Esophagus muscularis mucosa (tissue), 4 donors: ENCODE measurements at places on chromosomes 1 and 21. TPM values are rescaled to one million over a fixed set of nuclear protein-coding genes. Genes with fewer than 3 reads are reported as not detected.
A peak's percentile ranks its signal among the peaks of the same experiment; 100 is the strongest.

Gene GBP6
- under 0.01 TPM for total RNA-seq

Gene C1orf116
- under 0.01 TPM for total RNA-seq

Gene UTS2
- total RNA-seq, result not detected

Gene RAB13
- 41.1 TPM for total RNA-seq

Gene KCNQ4
- total RNA-seq, result 22.0 TPM

Gene IL6R
- 54.6 TPM for total RNA-seq

Gene DR1
- total RNA-seq, result 20.3 TPM

Gene HMGCS2
- not detected for total RNA-seq

Gene LCE1F
- not detected for total RNA-seq

Gene MFSD2A
- 5.1 TPM for total RNA-seq

Gene SLC44A5
- total RNA-seq, result not detected

Gene TCHHL1
- total RNA-seq, result not detected

- no peak for DNase-seq
Measured at GRCh38 chr21:36999131-36999898, 7.2 kb upstream of the RIPPLY3 start.

- DNase-seq, result no peak
Measured at GRCh38 chr1:82578086-82578726, 777.5 kb downstream of the ADGRL2 start.

GRCh38 chr1:202279806-202280205 lies 61.9 kb downstream of the UBE2T start:
- DNase-seq, result no peak

DNA sequence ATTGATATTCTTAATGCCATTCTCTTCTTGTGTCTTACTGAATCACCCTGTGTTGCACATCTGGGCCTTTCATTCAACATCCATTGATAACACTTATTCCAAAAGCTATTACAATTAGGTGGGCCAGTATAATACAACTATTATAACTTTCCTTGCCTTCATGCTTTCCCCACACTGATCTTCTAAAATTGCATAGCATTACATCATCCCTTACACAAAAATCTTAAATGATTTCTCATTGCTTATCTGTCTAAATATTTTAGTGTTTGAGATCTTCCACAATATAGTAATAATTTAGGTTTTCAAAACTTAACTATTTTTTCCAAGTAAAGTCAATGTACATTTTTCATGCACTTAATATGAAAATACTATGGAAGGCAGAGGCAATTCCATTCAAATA lies 1634.1 kb downstream of the PLA2G4A start:
- no peak for DNase-seq

GRCh38 chr21:16377857-16378256 lies 648.1 kb downstream of the USP25 start:
- no peak for DNase-seq

DNA sequence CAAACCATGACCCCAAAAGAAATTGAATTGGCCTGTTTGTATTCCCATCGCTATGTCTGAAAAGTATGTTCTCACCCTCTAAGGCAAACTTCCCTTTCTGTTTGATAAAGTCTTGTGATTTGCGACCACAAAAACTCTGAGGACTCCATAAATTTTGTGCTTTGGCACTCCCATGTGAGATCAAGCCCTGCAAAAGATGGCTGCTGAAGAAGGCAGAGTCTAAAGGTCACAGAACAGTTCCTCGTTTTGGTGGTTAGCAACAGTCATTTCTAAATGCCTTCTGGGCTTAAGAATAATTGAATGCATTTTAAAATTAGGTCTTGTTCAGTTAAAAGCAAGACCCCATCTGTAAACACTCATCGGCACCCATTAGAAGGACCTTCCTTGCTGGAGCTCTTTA lies 441.6 kb downstream of the OMA1 start:
- no peak for DNase-seq

- no peak for DNase-seq
Measured at GRCh38 chr1:56033321-56034037, 545.9 kb downstream of the PLPP3 start.

DNA sequence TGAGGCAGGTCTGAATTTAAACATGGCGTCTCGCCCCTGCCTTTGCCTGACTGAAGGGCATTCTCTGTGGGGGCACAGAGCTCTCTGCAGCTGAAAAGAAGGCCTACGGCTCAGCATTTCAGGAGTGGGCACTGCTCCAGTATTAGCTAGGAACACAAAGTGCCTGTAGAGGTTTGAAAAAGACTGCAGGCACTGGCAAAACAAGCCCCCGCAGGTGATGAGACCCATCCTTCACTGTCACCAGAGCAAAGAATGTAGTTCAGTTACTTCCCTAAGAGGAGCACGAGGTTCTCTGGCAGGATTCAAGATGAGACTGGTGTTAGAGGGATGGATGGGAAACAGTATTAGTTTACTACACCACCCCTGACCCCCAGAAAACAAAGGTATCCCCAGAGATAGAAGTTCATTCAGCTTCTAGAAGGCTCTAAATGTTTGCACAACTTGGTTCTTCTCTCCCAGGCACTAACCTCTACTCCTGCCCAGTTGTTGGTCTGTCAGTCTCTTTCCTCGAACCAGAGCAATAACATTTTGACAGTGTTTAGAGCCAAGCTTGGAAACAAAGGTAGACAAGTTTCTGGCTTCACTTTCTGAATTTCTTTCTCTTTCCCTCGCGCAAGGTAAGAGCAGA lies 101.9 kb upstream of the KCNE2 start:
- DNase-seq, result no peak

DNA sequence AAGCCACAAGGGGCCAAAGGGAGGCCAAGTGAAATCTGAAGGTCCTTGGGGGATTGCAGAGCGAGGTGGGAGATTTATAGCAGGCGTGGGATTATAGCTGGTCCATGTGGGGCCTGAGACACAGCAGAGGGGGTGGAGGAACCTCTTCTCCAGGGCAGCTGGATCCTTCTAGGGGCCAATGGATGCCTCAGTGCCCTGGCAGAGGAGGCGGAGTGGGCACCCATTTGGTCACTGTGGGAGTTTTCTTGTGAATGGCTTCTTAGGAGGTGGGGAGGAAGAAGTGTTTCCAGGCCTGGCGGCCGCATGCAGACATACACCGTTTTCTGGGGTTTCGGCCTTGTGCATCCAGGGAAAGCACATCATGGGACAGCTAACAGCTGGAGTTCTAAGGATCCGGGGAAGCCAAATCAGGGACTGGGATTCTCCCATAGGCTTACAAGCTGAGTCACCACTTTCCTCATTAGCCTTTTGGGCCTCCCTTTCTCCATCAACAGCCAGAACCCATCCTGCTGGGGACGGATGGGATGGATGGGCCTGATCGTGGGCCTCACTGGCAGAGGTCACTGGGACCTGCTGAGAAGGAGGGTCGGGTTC lies 76.5 kb downstream of the RHOU start:
- DNase-seq, result peak; percentile 84

- no peak for DNase-seq
Measured at GRCh38 chr1:171913385-171913784, 72.1 kb downstream of the DNM3 start.

DNA sequence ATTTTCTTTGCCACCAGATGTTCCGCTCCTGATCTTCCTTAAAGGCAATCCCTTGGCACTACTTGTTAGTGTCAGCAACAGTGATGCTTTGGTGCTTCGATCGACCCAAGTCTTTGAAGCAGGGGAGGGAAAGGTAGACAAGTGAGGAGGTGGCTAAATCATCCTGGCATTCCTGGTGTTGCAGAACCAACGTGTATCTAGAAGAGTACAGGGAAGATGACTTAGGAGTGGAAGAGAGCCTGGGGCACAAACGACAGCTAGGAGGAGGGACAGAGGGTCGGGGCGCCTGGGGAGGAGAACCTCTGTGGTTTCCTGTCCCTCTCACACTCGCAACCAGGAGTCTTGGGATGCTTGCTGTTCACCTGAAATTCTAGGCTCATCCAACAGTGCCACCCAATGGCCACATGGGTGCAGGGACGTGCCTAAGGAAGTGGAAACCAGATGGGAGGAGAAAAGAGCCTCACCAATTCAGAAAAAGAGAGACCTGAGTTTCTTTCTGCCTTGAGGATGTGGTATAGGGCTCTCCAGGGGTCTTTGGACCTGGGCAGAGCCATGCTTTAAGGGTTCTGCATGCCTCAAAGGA lies 9.5 kb upstream of the KCNA2 start:
- no peak for DNase-seq

DNA sequence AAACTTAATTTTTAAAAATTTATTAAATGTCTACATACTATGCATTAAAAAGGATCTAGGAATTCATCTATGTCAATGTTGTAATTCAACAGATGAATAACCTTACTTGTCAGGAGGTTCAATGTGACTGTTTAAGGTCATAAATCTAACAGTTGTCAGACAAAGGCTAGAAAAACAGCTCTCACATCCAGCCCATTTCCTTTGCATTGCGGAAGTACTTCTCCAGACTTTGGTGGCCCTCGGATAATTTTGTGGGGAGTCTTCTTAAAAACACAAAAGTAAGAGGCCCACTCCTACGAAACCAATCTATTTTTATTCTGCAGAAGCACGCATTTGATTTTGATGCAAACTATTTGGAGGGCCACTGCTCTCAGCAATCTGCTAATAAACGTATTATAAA lies 122.6 kb upstream of the CHRM3 start:
- no peak for DNase-seq

DNA sequence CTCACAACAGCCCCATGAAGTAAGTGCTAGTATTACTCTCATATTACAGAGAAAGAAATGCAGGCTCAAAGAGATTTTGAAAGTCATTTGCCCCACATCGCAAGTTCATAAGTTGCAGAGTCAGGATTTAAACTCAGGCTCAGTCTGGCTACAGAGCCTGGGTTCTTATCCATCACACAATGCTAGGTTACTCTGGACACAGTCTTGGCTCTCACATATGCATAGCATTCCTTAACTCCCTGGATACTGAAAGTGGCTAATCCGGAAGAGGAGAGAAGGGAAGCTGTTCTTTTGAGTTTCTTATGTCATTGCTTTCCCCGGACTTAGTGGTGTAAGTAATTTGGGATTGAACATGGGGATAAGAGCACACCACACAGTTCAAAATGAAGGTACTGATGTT lies 357.4 kb upstream of the PLXNA2 start:
- DNase-seq, result peak; percentile 81

DNA sequence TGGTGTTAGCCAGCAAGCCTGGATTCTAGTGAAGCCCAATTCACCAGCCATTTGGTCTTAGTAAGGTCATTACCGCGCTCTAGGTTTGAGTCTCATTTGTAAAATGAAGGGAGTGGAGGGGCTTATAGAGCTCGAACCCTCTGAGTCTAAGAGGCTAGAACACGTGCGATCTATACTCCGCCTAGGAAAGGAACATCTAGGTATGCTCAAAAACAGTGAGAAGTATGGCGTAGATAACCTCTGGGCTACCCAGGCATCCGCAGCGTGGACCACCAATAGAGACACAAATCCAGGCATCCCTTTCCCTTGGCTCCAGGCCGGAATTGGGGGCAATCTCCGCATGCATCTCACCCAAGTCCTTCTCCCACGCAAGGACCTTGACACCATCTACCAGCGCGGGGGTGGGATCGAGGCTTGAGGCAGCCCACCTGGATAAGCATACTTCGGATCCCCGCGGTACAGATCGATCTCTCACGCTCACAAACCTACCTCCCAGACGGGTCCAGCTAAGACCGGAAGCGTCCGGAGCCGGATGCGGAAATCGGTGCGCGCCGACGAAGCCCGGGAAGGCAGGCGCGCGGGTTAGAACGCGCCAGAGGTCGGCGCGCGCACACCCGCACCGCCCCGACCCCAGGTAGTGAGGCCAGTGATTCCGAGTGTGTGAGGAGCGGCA lies at the start of gene METTL25B:
TSS of gene METTL25B (plus strand) at position 544 of the 673 bp plus-strand sequence. CDS start 636 bp downstream, outside the sequence.
- peak; percentile 94 for DNase-seq

- no peak for DNase-seq
Measured at GRCh38 chr1:231091831-231092301, 51.8 kb upstream of the FAM89A start.

GRCh38 chr1:29836651-29837646 lies 600.6 kb downstream of the PTPRU start:
- peak; percentile 90 for DNase-seq

GRCh38 chr1:178126741-178127185 lies 32.9 kb downstream of the RASAL2 start:
- DNase-seq, result no peak

GRCh38 chr1:161071886-161072371 lies 2.2 kb upstream of the ARHGAP30 start:
- no peak for DNase-seq

DNA sequence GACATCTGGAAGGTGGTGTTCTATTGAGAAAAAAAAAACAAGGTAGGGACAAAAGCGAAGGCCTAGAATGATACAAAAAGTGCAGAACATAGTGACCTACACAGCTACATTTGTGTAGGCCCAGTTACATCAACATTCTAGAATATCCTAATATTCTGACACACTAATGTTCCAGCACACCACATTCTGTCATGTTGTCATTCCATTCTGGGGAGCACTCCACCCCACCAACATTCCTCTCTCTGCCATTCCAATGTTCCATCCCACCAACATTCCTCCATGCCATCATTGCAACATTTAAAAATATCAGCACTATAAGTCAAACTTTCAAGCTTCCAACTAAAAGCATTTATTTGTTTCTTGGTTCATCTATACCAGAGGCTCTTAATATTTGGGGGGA lies 28.5 kb downstream of the COA7 start:
- DNase-seq, result no peak

DNA sequence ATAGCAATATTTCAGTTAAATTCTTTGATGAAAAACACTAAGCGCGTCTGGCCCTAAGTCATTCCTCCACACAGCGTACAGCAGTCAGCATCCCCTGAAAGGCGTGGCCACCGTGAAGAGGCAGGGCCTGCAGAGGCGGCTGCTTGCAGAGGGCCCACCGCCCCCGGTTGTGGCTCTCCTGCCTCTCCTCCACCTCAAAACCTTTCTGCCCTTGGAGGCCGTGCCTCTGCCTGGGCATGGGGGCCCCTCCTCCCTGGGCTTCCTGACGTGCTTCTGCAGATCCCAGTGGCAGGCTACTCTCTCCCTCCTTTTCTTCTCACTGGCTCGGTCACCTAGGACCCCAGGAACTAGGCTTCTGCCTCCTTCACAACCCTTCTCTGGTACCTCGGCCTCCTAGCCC lies 16.2 kb downstream of the CLSTN1 start:
- no peak for DNase-seq

- no peak for DNase-seq
Measured at GRCh38 chr1:109379422-109379821, 18.3 kb downstream of the SORT1 start.
